Activated CD8-positive, alpha-beta T cell treated with anti-CD3 and anti-CD28 coated beads for 36 hours (primary cell): ENCODE measurements at places on chromosomes 5 and 9.
A peak's percentile ranks its signal among the peaks of the same experiment; 100 is the strongest.

DNA sequence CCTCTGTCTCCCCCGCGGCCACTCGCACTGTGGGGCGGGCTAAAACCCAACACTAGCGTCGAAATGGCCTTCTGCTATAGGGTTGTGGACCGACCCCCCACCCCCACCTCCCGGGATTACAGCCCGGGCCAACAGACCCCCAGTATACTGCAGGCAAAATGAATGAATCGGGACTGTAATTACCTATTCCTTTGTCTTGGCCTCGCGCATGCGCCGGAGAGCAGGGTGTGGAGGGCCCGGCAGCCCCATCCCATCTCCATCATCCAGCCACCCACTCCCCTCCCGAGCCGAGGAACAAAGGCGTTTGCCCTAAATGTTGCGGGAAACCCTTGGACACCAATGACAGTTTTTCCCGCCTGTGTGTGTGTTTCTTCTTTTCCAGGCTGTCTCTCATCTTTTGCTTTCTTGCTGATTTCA is 1.6 kb downstream of the BASP1 start:
- no peak for DNase-seq

- DNase-seq = no peak
These were observed 94.3 kb downstream of the TMEM167A start for GRCh38 chr5:82982846-82983245.

- DNase-seq = no peak
These were observed 60.6 kb upstream of the EMB start for GRCh38 chr5:50501491-50502228.

DNA sequence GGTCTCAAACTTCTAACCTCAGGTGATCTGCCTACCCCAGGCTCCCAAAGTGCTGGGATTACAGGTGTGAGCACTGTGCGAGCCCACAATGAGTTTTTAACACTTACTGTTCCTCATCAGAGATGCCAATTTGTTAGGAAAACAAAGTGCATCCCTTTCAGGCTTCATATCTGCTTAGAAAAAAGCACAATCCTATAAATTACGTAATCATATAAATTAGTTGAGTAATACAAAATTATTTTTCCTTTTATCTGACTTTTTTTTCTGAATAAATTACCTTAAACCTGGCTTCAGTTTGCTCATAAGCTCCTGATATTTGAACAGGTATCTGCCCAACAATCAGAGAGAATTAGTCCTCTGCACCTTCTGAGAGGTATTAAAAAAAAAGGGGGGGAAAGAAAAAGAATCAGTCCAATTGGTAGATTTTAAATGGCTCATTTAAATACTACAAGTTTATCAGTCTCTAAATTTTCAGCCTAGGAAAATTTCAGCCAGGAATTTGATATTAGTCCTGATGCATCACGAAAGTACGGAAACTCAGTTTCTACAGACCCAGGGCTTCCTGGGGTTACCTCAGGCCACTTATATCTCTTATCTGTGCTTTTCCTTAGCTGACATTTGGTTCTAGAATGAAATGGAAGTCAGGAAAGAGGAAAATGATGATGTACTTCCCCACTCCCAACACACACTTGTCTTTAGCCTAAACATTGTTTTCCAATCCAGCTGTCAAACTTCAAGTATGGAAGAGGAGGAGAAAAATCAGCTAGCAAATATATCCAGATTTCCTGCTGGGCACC is 26.8 kb downstream of the ITGA1 start:
- DNase-seq = no peak

DNA sequence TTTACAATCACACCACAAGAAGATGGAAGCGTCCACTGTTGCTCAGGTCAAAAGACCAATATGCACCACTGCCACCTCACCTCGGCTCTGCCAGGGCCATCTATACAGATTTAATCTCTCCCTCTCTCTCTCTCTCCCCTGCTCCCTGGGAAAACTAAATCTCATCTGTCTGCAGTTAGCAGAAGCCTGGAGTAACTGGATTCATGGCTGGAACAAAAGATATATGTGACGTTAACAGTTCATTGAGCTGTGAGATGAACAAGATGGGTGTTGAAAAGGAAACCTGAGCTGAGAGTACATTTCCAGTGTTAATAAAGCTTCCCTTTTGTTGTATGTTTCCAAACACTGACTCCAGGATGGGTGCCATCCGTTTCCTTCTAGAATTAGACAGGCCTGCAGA is 369.7 kb downstream of the CDK5RAP2 start:
- no peak for DNase-seq

DNA sequence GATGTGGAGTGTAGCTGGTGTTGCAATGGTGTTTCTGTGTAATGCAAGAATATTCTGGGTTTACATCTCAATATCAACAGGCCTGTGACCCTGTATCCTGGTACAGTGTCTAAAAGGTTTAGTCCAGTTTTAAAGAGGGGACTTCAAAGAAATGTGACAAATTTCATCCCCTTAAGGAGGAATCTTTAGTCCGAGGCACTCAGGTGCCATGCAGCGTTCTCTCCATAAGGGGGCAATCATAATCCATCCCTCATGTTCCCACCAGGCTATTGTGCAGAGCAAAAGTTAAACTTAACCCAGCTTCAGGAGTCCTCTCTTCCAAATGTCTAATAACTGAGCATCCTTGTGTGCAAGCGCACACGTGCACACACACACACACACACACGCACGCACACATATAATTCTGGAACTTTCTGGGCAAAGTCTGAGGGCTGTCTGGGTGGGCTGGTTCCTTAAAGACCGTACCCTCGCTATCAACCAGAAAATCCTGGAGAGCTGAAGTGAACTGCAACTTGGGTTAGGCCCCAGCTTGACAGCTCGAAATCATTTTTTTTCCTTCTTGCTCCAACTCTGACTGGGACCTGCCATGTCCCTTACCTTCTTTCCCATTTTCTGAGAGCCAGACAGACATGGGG is 46.0 kb downstream of the CRB2 start:
- peak; percentile 44 for DNase-seq

GRCh38 chr5:29795096-29795652 is 1398.3 kb upstream of the CDH6 start:
- no peak for DNase-seq

DNA sequence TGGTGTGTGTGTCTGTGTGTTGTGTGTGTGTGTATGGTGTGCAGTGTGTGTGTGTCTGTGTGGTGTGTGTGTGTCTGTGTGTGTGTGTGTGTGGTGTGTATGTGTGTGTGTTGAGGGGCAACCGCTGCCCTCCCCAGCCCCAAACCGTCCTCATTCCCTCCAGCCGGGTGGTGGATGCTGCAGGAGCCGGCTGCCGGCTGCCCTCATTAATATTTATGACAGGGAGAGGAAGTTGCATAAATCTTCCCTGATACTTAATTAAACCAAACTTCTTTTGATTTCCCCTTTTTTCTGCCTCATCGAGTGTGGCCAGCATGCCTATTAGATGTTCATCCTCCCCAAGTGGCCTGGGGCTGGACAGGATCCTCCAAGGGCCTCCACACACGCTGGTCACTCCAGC is 121.4 kb upstream of the MVB12B start:
- DNase-seq = no peak

DNA sequence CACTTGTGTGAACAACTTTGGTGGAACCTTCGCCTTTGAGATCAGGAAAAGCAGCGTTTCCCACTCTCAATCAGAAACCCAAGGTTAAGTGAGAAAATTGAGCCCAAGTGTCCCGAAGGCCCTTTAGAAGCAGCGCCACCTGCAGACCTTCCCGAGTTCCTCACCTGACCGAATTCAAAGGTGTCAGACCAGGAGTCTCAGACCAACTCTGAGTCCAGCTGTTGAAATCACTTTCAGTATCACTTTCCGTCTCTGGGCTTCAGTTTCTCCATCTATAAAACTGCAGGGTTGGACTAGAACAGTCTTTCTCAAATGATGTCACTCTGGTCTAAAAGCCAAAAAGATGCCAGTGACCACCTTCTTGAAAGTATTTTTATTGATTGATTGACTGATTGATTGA is 31.7 kb upstream of the GRHPR start:
- peak; percentile 64 for DNase-seq

- DNase-seq = no peak
These were observed 103.6 kb upstream of the SSBP2 start for GRCh38 chr5:81854485-81854884.

DNA sequence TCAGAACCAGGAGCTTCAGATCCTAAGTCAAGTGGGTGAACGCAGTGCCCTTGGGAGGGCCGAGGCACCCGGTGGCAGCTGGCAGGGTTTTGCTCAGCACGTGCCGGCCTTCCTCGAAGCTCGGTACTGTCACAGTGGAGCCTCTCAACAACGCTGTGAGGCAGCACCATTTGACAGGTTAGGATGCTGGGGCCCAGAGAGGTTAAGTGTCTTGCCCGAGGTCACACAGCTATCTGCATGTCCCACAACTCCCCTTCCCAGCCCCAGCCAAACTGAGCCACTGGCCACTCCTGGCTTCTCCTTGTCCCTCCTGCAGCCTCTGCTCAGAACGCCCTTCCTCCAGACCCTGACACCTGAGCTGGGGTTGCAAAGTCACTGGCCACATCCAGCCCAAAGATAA is 43.7 kb upstream of the RPL26L1 start:
- DNase-seq = no peak

- DNase-seq = no peak
These were observed 904.5 kb downstream of the NR2F1-AS1 start for GRCh38 chr5:92676215-92677165.

DNA sequence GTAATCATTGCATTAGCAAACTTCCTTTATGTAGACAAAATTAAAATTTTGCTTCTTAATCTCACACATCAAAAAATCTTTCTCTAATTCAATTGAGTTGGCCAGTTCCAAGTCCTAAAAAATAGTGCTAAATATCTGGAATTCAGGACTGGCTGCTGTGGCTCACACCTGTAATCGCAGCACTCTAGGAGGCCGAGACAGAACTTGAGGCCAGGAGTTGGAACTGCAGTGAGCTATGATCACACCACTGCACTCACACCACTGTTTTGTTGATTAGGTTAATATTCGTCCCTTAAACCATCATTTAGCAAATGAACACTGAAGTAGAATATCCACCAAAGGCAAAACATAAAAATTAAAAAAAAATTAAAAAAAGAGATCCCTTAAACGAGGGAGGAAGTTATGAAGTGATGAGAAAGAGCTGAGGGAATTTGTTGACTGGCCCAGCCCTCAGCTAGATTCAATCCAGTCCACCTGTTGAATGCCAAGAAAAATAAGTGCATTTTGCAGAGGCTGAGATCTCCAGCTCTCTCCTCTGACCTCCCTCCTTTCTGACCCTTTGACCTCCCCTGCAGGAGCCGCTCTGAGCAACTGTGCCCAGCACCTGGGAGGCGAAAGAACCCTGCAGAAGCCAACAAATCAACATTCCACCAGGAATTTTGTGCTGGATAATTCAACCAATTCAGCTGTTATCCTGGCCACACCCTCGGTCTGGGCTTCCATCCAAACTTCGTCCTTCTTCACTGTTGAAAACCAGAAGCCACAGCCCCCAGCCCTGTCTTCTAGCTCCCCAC is 96.8 kb downstream of the OR2K2 start:
- no peak for DNase-seq

DNA sequence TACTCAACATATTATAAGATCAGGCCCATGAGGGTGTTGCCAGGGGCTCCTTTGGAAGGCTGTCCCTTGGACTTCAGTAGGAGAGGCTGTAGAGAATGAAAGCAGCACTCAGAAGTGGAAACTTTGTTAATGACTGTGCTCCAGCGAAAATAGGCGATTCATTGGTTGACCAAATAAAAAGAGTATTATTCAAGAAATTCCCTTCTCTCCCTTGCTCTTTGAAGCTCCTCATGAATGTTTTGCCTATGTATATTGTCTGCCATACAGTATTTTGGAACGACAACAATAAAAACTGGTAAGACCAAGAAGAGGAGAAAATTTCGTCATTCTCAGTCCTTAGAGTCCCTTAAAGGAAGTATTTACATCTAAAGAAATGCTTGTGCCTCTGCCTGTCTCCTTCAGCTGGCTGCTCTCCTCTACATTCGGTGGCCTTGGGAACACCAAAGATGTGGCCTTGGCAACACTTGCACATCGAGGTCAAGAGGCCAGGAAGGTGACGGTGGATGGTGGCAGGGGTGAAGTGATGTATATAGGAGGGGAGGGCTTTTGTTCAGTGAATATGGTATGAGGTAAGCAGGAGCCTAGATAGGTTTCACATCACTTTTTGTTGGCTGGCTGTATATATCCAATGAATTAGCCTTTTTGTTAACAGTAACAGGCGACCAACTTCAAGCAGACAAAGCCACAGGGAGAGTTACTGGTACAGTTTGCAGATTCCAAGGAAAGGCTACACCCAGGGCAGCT is 95.0 kb upstream of the ACTBL2 start:
- DNase-seq = no peak

- DNase-seq = no peak
These were observed 27.7 kb downstream of the FGD3 start for GRCh38 chr9:92974761-92975755.

- DNase-seq = no peak
These were observed 6.8 kb downstream of the PIP5KL1 start for GRCh38 chr9:127923771-127924170.

DNA sequence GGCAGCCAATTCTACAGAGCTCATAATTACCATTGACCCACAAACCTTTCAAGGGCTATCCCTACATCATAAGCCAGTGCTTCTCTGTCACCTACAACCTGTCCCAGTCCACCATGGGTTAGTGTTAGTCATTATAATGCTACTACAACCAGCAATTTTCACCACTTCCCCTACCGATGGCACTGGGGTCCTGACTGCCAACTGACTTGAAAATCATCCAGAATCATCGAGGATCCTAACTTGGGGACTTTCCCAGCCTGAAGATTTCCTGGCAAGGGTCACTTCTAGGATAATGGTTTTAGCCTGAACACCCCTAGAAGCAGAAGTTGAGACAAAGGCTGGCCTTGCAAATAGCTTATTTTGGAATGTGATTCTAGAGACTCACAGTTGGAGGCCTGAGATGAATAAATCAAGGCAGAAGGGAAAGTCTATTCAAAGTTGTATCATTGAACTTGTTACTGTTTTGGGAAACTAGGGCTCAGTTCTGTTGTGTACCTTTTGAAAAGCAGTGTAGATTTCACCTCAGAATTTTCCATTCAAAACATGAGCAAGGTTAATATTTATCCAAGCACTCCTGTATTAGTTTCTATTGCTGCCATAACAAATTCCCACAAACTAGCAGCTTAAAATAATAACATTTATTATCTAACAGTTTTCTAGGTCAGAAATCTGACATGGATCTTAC is 633.0 kb downstream of the LRRC70 start:
- no peak for DNase-seq
